ENCODE measurements at places on chromosomes 12 and 14. TPM values are rescaled to one million over a fixed set of nuclear protein-coding genes. Genes with fewer than 3 reads are reported as not detected.

SERPINA1 gene
- total RNA-seq = 11.1 TPM

TROAP gene
- total RNA-seq = 5.6 TPM

DNA sequence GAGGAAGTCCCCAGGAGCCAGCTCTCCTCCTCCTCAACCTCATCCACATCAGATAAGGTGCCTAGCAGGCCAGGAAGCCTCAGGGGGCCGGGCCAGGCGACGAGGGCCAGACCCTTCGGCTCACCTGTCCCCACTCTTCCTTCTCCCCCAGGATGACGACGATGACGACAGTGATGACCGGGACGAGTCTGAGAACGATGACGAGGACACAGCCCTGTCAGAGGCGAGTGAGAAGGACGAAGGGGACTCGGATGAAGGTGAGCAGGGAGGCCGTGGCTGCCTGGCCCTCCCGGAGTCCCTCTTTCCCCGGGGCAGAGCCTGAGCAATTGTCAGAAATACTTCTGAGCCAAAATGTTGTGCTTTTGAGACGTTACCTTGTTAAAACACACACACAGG is 13.8 kb downstream of the SETD1B start:
- no peak for DNase-seq

DNA sequence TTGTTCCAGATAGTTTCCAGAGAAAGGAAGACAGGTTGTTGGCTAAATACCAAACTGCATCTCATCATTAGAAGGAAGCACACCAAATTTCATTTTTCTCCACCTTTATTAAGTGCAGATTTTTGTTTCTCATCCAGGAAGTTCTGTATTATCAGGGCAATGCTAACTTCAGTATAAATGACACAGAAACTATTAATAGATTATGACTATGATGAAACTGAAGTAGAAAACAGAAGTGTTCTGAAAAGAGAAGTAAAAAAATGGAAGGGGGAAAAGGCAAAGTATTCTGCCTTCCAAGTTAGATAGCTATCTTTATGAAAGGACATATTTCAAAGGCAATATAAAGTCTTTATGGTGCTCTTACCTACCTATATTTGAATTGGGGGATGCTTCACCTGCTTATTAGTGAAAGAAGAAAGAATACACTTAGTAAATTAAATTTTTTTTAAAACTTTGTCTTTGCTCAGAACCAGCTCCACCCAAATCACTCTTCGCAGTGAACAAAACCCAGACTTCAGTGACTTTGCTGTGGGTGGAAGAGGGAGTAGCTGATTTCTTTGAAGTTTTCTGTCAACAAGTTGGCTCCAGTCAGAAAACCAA is 223.9 kb downstream of the PTPRO start:
- no peak for DNase-seq

- DNase-seq = no peak
Measured at GRCh38 chr14:96249029-96249428, 7.0 kb upstream of the BDKRB1 start.

GRCh38 chr12:52771505-52771904 is 5.6 kb downstream of the KRT76 start:
- DNase-seq = no peak

- DNase-seq = no peak
Measured at GRCh38 chr12:98371419-98371818, 144.0 kb upstream of the TMPO start.
